ENCODE measurements at places on chromosomes 5 and 9.

DNA sequence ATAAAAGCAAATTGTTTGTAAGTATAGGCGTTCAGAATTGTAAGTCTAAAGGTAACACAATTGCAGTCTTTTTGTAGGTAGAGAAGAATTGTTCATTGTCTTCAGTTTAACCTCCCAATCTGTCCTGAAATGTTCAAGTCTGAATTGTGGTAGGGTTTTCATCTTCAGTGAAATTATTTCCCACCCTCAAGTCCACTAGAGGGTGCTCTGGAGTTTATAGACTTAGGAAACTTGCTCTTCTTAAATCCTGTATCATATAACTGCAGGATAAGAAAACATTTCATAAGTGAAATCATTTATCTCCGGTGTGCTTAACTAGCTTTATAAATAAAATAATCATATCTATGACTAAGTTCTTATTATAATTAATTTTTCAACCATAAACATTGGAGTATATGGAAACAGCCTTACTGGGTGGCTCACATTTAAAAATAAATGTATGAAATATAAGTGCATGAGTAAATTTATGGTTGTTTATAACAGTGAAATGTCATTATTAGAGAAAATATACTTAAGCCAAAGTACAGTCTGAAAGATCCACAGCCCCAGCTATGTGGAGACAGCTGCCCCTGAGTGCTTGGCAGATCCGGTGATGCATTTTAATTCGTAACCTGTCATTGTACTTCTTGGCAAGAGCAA is 182.4 kb upstream of the OTULINL start:
- DNase-seq = peak; percentile 53

DNA sequence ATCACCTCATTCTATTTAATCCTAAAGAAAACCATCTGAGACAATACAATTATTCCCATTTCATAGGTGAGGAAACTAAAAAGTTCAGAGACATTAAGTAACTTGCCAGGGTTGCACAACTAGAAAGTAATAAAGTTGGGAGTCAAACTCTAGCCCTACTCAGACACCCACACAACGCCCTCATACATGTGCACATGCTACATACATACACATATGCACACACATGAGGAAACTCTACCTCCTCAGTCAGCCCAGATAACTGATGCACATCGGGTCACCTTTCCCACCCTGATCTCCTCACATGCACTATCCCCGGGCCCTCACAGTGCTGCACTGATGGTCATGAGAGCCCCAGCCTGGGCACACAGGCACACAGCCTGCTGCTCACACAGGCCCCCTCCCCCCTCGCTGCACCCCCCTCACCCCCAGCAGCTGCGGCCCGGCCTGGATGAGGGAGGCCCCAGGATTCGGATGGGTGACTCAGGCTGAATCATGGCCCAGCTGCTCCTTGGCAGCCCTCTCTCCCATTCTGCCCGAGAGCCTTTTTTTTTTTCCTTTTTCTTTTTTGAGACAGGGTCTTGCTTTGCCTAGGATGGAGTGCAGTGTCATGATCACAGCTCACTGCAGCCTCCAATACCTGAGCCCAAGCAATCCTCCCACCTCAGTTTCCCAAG is 5.0 kb upstream of the GPRIN1 start:
- peak; percentile 31 for DNase-seq

- DNase-seq = no peak
These were observed 5.5 kb downstream of the PCDH1 start for GRCh38 chr5:141872496-141873356.

- peak; percentile 58 for DNase-seq
These were observed 57.3 kb downstream of the PTPN3 start for GRCh38 chr9:109440797-109441287.

- no peak for DNase-seq
These were observed 199.3 kb downstream of the NMUR2 start for GRCh38 chr5:152205804-152206203.

DNA sequence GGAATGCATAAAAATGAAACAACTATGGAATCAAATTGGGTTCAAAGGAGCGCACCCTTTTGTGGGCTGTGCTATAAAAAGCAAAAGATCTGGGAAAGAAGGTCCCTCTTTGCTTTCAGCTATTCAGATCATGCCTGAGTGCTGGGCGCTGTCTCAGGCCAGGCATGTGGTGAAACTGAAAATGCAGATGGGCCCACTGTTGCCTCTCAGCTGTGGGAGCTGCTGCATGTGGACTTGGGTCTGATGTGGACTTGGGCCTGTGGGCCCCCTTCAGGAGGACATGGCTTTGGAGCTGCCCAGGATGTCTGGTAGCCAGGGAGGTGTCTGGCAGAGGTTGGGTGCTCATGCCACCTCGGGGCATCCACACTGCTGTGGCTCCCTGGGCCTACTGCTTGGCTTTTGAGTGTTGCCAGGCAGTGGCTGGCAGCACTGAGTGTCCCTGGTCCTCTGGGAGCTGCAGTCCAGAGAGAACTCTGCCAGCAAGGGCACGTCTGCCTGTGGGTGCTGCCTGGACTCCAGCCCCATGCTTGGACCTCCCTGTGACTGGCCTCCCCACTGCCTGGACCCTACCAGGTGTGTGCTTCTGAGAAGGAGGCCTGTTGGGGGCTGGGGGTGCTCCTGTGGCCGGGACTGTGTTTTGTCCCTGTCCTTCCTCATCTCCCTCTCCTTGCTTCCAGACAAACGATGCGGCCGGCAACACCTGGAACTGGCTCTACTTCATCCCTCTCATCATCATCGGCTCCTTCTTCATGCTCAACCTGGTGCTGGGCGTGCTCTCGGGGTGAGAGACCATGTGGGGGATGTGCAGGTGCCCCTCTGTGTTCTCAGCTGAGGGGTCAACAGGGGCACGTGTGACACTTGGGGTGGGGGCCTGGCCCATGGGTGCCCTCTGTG is 74.3 kb downstream of the CACNA1B start:
- no peak for DNase-seq

- DNase-seq = peak; percentile 55
These were observed 10.7 kb downstream of the OR2V1 start for GRCh38 chr5:181120306-181120705.

DNA sequence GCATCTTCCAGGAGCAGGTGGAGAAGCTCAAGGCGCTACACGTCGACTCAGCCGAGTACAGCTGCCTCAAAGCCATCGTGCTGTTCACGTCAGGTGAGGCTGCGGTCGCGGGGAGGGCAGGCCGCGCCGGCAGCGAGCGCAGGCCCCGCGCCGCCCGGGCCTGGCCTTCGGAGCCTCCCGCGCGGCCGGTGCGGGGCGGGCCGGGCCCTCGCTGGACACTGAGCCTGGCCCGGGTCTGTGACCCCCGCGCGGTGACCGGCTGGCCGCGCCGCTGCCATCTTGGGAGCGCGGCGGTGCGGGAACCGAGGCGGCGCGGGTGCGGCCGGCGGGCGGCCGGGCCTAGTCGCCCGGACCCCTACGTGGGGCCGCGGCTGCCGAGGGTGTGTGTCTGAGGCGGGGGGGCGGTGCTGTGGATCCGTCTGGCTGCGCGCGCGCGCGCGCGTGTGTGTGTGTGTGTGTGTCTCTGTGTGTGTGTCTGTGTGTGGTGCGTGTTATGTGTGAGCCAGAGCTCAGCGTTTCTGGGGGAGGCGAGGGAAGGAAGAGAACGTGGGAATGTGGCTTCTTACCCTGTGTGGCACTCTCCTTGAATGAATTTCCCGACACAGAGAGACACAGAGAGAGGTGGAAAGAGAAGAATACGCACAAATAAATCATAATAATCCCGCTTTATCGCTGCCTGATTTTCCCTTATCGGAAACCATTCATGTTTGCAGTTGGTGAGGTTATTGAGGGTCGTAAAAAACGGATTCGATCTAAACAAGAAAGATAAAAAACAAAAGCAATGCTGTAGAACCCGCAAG is 5.5 kb downstream of the NR2F1 start:
- no peak for DNase-seq

DNA sequence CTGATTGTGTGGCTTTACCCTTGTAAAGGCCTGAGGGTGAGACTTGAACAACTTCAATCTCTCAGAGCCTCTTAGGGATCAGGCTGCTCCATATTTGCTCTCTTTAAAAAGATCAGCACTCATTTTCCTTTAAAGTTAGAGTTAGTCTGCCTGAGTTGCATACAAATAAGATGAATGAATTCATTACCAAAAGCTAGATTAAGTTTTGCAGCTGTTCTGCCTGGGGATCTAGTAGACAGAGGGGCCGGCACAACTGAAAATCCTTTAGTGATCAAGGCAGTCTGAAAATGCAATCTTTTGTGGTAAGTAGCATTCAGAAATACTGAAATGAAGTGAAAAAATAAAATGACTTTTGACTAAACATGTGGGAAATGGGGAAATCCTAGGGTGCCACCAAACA is 264.0 kb downstream of the MAN2A1 start:
- DNase-seq = no peak

- no peak for DNase-seq
These were observed 82.9 kb upstream of the SNX2 start for GRCh38 chr5:122691931-122692330.

DNA sequence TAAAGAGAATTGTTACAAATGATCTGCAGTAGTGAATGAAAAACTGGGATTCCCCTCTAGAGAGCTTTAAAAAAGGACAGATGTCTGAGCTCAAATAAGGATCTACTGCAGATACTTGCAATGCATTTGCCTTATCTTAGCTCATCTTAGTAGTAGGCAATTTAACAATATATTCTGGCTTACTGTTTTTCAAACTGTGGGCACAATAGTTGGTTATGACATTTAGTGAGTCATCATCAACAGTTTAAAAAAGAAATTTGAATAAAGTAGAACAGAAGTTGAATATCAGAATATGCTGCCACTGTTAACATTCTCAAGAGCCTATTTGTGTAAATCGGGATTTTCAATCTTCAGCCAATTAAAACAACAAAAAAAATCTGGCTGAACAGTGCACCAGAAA is 6.7 kb upstream of the CAST start:
- peak; percentile 14 for DNase-seq

DNA sequence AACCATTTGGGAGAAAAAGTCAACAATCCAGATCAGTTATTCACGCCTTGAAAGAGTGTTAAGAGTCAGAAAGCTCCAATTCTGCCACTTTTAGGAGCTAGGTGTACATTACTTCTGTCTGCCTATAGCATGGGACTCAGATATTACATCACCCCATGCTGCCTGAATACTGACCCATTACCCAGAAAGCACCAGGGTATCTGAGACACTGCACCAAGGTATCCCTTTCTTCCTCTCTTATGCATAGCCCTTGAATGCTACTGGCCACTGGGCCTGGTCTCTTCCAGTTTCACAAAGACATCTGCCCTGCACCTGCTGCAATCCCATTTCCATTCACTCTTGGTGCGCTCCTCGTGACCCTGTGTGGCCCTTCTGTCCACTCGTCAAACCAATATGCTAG is 2.6 kb downstream of the STRBP start:
- DNase-seq = no peak

DNA sequence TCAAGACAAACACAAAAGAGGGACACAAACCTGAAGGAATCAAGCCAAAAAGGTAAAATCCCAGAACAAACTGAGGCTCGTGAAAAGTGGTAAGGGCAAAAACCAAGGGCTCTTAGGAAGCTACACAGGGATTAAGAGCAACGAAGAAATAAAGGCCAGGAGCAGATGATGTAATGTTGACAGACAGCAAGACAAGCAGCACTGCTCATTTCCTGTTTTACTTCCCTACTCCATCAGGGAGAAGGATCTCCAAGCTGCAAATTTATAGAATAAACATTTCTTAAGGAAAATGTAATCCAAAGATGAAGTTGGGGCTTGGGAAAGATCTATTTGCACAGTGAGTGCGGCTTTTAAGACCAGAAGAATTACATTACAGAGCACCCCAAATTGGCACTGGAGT is 182.3 kb upstream of the MAP1B start:
- no peak for DNase-seq

- no peak for DNase-seq
These were observed 26.5 kb upstream of the MTMR12 start for GRCh38 chr5:32339198-32339597.

DNA sequence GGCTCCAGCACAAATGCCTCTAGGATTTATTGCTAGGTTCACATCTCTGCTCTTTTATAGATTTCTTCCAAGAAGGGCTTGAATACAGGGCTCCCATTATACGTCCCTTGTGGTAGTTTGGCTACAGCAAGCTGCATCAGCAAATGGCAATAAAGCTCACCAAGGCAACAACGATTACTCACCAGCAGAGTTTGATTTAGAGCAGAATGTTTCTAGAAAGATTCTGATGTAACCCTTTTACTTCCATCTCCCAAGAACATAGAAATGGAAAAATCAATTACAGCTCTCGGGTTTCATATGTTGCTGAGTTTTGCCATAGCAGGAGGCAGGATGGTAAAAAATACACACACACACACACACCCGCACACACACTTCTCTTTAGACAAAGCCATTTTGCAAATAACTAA is 124.2 kb upstream of the TNPO1 start:
- DNase-seq = no peak

DNA sequence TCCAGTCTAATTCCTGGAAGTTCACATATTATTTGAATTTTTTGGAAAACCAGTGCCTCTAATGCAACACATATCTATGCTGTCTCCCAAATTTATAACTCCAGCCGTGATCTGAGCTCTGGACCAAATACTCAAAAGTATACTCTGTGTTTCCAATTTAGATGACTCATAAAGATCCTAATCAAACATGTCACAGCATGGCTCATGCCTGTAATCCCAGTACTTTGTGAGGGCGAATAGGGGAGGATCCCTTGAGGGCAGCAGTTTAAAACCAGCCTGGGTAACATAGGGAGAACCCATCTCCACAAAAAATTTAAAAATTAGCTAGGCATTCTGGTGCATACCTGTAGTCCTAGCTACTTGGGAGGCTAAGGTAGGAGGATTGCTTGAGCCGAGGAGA is 388.0 kb downstream of the CDH12 start:
- DNase-seq = no peak

DNA sequence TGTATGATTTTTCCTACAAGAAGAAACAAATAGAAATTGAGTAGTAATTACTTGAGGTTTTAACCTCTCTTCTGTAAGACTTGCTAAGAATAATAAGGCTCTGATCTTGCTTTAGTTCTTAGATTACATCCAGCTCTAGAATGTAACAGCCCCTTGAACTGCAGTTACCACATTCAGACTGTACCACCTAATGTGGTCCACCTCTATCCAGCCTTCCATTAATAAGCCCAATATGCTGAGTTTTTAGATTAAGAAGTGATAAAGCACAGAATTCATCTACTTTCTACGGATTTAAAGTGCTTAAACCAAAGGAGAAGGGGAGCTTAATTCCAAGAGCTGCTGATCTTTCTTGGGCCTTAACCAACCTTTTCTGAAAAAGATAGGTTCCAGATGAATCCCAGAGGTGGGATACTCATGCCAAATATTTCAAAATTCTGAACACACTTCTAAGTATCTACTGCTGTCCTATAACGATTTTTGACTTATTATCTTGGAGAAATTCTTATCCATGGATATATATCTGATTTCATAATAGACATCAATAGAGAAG is 131.5 kb downstream of the ZNF608 start:
- DNase-seq = no peak
